ENCODE measurements at places on chromosomes 2 and 18.

DNA sequence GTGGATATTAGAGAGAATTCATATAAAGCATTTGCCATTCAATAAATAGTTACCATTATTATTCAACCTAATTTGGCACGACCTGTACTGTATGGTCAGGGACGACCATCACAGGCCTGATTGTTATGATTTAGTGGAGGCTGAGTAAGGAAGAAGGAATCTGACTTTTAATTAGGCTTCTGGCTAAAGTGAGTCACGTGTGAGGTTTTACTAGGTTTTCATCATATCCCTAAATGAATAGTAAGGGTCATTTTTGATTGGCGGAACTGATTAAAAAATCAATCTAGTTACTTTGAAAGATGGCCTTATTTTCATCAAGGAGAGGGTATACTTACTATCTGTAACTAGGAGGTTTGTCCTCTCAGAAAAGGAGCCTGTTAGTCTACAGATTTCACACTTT, 143.4 kb downstream of the ADCYAP1 start:
- no peak for DNase-seq

GRCh38 chr18:63788447-63789096, 13.4 kb downstream of the SERPINB7 start:
- no peak for DNase-seq

DNA sequence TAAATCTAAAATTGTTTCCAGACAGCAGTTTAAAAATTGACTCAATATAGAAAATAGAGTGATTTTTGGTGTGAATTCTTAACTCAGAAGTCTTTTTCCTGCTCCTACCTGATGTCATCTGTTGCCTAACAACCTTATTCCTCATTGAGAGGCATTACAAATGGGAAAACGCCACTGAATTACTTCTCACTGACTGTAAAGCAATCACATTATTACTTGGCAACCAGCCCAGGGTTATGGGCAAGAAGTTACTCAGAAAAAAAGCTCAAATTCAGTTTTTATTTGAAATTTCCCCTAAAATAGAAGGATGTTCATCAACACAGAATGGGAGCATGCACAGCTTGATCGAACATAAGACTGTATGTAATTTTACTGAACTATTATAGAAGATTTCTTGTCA, 201.8 kb upstream of the GULP1 start:
- DNase-seq = no peak

GRCh38 chr2:181352158-181352557, 105.0 kb upstream of the ITGA4 start:
- DNase-seq = no peak

DNA sequence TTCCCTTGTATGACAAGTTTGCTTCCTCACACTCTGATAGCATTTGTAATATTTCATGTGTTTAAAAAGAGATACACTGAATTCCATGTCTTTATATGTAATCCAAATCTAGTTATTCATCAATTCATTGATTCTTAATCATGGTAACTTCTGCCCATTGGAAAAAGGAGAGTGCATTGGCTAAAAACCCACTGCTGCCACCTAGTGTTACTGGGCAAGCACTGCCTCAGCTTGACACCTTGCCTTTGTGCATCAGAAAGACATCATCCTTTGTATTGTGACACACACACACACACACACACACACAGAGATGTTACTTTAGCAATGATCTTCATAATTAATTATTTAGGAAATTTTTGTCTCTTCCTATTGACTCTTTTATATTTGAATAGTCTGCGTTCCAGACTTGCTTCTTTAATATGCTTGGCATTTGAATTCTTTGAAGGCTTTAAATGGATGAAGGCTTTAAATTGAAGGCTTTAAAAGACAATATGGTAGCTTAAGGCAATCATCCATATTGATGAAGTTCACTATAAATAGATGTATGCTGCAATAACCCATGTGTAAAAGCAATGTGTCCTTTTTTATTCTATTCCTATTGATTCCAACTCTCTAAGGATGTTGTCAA, 414.2 kb upstream of the CHST9 start:
- DNase-seq = no peak

DNA sequence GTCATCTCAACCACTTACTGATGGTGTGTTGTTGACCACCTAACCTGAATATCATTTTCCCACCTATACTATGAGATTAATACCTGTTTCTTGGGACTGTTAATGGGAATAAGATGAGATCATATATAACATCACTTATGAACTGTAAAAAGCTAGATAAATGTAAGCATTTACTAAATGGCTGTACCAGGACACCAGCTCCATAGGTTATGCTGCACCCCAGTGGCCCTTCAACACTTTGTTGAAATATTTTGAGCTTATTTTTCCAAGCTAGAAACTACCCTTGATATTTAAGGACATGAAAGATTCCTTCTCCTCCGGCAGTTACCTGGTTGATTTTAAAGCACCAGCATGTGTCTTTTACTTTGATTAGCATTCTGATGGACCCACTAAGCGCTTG, 138.0 kb upstream of the CDCA7 start:
- DNase-seq = no peak

DNA sequence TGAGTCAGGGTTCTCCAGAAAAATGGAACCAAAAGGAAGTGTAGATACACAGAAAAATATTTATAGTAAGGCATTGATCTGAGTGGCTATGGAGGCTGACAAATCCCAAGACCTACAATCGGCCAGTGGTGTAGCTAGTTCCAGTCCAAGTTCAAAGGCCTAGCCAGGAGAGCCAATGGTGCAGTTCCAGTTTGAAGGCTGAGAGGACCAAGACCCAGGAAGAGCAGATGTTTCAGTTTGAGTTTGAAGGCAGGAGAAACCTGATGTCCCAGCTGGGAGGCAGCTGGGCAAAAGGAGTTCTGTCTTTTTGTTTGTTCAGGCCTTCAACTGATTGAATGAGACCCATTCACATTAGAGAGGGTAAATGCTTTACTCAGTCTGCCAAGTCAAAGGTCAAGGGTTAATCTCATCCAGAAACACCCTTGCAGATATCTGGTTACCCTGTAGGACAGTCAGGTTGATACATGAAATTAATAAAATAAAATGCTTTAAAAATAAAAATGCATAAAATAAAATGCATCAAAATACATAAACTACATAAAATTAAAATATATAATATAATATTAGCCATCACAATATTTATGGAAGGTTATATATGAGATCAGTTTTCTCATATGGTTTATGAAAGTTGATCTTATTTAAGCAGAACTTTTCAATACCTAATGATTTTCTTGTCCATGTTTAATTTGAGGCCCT, 38.7 kb downstream of the KCNE4 start:
- DNase-seq = no peak

GRCh38 chr2:19635951-19636510, 265.8 kb downstream of the TTC32 start:
- no peak for DNase-seq

DNA sequence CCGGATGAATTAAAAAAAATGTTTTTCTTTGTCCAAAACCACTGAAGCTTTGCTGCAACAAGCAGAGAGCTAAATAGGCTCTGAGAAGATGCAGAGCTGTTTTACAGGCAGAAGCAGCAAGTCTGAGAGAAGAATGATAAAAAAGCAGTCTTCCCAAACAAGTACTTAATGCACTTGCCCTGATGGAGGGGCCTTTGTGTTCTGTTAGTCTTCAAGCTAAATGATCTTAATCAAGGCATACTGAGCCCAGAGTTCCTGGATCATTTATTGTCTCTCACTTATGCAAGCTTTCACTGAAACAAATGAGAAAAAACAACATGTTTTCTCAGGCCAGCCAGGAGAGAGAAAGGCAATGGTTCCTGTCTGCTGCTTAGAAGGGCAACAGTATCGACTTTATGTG, 152.5 kb downstream of the CLIP4 start:
- no peak for DNase-seq

DNA sequence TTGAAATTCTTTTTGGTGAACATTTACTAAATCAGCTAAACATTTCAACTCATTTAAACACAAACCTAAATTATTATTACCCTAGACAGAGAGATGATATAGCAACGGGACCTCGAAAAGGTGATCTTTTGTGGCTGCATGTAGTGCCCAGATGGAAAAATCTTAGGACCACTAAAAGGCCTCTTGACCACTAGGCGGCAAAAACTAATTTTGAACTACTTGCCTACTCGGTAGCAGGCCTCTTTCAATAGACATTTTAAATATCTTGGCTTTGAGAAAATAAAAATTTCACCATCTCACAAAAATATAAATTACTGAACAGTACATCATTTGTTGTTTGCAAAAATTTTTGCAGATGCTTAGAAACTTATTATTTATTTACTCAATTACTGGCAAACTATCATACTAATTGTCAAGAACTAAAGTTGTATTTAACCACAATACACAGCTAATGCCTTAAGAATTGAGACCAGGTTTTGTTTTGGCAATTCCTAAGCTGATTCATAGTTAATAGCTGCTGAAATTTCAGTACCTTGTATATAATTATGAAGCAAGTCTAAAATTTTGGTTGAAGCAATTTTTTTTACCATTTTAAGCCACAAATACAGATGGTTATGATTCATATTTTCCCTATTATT, 9.4 kb downstream of the COL3A1 start:
- no peak for DNase-seq

Measured in H54 (cell line).